SW480 (cell line): ENCODE measurements at places on chromosomes 1 and 21.
A peak's percentile ranks its signal among the peaks of the same experiment; 100 is the strongest.

DNA sequence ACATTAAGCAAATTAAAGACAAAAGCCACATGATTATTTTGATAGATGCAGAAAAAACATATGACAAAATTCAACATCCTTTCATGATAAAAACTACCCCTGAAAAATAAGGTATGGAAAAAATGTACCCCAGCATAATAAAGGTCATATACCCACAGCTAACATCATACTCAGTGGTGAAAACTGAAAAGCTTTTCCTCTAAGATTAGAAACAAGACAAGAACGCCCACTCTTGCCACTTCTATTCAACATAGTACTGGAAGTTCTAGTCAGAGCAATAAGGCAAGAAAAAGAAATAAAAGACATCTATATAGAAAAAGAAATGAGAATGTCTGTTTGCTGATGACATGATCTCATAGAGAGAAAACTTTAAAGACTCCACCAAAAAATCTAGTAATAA is 20.7 kb downstream of the ERO1B start:
- DNase-seq = no peak

DNA sequence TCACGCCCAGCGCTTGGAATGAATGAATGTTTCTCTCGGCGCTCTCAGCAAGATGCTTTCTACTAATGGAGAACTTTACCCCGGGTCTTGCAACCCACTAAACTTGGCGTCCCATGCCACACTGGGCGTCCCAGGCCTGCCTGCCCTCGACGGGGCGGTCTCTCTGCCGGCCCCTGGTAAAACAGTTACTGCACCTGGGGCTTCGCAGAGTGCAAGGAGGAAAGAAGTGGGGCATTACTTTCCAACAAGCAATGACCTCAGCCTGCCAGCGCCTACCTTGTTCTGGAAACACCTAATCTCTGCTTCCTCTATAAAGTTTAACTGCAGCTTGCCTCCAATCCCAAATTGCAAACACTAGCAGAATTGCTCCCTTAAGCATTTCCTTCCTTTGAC is 27.8 kb upstream of the NFIA start:
- no peak for DNase-seq

- no peak for DNase-seq
Measured at GRCh38 chr1:62810420-62811274, 26.7 kb downstream of the ATG4C start.

DNA sequence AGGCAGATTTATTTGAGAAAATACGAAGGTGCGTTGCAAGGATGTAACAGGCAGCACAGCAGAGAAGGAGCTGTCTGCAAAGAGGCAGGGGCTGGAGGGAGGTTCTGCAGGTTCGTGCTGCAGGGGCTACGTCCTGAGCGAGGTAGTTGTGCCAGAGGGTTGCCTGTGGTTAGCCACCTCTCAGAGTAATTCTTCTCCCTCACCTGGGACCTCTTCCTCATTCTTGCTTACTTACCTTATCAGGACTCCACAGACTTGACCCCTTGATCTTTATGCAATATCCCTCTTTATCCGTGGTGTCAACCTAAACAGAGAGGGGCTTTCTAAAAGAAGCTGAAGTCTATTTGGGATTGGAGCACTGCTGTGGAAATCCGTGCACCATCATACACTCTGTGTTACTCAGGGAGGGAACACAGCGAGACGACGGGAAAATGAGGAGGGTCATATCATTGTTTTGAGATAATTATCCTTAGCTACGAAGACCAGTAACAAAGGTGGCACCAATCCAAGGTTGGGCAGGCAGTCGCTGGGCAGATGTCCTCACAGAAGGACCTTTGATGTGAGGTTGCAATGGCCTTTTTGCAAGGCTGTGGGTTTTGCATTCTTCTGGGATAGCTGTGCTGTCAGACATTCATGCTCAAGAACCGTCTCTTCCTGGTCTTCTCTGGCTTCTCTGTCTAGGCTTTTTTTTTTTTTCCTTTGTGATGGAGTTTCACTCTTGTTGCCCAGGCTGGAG is 82.8 kb downstream of the WDR4 start:
- DNase-seq = peak; percentile 71

DNA sequence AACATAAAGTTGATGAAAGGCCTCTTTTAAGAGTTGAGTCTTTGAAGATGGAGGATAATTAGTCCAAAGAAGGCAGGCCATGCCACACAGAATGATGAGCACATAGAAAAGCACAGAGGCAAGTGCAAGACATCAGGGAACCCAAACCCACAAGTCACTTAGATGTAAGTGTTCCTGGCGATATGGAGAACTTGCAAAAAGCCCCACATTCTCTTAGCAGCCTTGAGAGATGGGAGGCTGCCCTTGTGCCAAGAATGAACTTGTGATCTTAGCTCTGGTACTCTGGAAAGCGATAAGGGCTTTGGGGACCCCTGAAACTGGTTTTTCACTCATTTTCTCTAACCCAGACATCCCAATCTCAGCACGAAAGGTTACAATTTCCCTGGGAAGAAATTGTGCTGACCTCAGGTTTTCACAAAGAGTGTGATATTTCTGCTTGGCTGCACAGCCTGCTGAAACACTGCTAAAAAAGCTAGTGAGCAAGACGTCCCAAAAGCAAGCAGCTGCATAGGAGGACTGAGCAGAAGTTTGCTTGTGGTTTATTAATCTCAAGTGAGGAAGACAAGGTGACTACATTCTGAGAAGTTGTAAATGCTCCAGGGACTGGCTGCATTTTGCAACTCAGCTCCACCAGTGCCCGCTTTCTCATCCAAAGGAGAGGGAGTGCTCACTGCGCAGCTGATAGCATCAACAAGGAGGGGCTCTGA is 496.9 kb upstream of the CAMK1G start:
- no peak for DNase-seq

GRCh38 chr1:55559161-55559611 is 344.0 kb upstream of the USP24 start:
- no peak for DNase-seq
